Activated T-cell treated with anti-CD3 and anti-CD28 coated beads, Interleukin-2, amount 50 U/mL, for 24 hours (primary cell): ENCODE measurements at places on chromosomes 5 and 9.

DNA sequence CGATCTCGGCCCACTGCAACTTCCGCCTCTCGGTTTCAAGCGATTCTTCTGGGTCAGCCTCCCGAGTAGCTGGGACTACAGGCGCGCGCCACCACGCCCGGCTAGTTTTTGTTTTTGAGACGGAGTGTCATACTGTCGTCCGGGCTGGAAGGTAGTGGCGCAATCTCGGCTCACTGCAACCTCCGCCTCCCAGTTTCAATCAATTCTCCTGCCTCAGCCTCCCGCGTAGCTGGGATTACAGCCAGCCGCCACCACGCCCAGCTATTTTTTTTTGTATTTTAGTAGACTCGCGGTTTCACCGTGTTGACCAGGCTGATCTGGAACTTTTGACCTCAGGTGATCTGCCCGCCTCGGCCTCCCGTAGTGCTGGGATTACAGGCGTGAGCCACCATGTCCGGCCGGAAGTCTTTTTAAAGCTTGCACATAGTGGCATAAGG lies 1.2 kb downstream of the SMC5 start:
- no peak for DNase-seq

DNA sequence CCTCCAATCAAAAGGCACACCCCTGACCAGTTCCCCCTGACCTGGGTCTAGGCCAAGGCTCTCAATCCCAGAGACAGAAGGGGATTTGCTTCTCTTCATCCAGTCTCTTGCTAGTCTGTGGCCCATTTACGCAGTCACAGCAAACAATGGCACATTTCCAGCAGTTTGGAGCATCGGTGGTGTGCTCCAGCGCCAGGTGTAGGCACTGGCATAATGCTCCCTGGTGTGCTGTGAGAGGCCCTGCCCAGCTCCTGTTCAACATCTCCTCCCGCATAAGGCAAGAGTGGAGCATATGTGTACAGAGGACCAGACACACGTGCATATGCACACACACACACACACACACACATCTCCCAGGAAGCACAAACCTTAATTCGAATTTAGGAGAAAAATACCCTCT lies 79.5 kb upstream of the ERCC6L2 start:
- DNase-seq, result no peak

DNA sequence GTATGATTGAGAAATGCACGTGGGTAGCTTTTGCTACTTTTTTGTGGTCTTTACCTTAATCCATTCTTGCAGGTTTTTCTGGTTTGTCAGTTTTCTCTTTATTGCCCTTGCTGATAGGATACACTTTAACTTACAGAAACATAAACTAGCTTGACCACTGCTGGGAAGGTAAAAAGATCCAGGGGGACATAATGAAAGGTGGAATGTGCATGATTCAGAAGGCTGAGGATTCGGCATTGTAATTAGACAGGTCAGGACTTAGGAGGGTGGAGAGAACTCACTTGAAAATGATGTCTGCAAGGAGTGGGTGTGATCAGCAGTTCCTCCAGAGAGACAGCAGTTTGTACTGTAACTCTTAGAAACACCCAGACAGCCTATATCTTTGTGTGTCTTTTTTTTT lies 19.8 kb upstream of the TXNDC8 start:
- DNase-seq, result no peak

DNA sequence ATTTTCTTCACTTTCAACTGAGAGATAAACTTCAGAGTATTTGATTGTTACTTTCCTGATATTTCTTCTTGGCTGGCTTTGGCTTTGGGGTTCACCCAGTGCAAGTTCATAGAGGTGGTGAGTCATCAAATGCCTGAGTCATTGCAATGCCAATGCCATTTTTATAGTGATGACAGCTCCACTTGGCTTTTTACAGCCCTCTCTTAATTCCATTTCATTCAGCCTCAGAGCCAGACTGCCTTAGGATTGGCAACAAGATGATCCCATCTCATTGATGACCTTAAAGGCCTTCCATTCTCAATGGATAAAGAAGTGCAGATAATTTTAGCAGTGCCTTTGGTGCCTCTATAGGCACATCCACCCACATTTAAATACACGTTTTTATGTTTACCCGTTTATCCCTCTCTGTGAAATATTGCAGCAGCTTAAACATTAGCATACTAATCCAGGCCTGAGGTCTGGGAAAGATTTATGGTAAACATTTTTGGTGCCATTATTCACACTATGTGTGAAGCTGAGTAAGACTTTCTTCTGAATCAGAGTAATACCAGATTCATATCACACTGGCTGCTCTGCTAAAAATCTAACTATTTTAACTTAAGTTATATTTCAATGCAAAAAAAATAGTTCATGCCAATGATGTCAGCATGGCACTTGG lies 88.9 kb upstream of the TYRP1 start:
- no peak for DNase-seq

- no peak for DNase-seq
Measured at GRCh38 chr5:72265032-72265877, 54.8 kb downstream of the MRPS27 start.

DNA sequence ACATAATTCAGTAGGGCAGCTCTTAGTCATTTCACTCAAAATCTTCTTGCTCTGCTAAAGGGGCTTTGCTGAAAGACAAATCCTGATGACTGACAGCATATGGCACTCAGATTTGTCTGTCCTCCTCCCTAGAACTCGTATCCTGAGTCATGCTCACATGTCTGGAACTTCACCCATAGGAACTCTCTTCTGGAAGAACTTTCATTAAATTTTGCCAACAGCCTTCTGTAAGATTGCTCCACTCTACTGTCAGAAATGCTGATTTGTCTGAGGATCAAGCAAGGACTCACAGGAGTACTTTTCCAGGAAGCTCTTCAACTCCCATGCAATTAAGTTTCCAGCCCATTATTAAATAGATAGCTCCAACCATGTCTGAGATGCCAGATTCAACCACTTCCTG lies 59.8 kb upstream of the SNX2 start:
- no peak for DNase-seq

GRCh38 chr5:123520677-123521247 lies 8.8 kb downstream of the CSNK1G3 start:
- DNase-seq, result no peak

DNA sequence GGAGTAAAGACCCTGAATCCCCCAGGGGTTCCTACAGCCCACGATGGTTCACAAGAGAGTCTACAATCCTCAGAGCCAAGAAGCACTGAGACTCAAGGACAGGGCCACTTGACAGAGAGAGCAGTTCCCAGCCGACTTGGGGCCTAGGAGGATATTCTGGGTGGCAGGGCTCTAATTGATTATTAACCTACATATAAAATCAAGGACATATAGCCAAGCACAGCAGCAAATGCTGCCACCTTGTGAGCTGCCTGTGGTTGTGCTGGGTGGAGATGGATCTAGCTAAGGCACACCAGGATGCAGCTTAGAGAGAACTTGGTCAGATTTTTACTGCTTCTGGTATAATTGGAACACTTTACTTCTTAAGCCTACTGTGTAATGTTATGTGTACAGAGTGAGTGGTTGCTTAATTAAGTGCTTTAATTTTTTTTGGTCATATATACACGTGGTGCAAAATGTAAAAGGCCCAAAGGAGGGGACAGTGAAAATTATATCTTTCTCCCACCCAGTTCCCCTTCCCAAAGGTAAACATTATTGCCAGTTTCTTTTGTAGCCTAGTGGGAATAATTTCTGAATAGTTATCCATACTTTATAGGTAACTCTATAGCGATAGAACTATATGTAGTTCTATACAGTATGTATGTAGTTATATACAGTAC lies 78.8 kb downstream of the F2RL2 start:
- DNase-seq, result peak; percentile 67

- DNase-seq, result no peak
Measured at GRCh38 chr5:60336491-60336890, 363.5 kb downstream of the DEPDC1B start.

- DNase-seq, result no peak
Measured at GRCh38 chr9:93920131-93920800, 34.9 kb downstream of the BARX1 start.

DNA sequence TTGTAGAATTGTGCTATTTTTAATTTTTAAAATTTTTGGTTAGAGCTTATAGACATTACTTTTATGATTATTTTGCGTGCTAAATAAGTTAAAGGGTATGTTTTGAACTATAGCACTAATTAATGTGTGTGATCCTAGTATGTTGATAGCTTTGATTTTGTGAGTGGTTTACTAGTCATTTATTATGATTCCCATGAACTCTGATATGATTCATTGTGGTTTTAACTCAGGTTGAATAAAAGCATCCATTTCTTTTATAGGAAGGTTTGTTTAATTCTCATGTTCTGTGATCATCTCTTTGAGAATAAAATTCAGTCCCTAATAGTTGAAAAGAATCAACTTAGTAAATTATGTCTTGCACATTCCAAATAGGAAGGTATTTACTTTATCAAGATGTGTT lies 22.5 kb downstream of the C5orf22 start:
- DNase-seq, result no peak

DNA sequence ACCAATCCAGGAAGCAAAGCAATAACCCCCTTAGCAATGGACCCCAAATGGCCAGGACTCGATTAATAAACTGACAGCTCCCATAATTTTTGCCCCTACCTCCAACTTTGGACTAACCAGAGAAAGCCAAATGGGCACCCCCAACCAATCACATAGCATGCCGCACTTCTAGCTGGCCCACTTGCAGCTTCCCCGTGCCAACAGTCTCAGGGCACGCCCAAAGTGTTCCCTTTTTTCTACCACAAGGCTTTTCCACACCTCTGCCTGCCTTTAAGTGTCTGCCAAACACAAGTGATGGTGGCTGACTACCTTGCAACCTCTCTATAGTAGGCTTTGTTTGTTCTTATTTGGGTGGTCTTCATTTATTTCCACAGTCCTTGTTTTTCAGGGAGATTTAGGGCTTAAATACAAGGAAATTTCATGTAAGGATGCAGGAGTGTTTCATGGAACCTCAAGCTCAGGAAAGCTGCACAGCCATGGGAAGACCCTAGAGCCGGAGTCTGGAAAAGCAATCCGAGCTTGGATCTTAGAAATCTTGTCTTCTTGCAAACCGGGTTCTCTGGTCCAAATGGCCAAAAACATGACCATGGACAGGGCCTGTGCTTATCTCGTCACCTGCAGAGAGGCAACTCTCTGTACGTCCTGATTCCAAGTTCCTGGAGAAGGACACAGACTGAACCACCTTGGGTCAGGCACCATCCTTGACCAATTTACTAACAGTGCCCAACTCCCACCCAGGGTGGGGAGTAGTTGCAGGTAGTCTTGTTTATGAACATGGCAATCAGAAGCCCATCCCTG lies 89.2 kb downstream of the THBS4 start:
- no peak for DNase-seq

GRCh38 chr5:64518793-64519192 lies 13.0 kb downstream of the RGS7BP start:
- no peak for DNase-seq

GRCh38 chr9:76395381-76395780 lies 1.2 kb upstream of the RFK start:
- no peak for DNase-seq
